Neuronal stem cell (in vitro differentiated cells): ENCODE measurements at places on chromosomes 2 and 18.
A peak's percentile ranks its signal among the peaks of the same experiment; 100 is the strongest.

GRCh38 chr18:28127763-28128658, 48.9 kb downstream of the CDH2 start:
- DNase-seq: no peak

- DNase-seq: no peak
Measured at GRCh38 chr2:235545339-235546150, 51.7 kb downstream of the AGAP1 start.

DNA sequence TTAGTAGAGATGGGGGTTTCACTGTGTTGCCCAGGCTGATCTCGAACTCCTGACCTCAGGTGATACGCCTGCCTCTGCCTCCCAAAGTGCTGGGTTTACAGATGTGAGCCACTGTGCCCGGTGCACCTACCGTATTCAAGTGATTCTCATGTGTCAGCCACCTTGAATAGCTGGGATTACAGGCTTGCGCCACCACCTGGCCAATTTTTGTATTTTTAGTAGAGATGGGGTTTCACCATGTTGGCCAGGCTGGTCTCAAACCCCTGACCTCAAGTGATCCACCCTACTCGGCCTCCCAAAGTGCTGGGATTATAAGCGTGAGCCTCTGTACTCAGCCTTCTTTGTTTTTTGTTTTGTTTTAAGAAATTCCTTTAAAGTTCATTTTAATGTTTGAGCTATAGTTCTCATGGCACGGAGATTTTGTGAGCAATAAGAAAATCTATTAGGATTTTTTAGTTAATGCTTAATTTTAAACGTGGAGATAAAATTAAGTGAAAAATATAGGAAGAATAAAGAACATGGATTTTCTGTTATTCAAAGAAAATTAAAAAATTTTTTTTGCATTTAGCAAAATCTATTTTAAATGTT, 242.6 kb downstream of the PHLPP1 start:
- DNase-seq: peak; percentile 29

DNA sequence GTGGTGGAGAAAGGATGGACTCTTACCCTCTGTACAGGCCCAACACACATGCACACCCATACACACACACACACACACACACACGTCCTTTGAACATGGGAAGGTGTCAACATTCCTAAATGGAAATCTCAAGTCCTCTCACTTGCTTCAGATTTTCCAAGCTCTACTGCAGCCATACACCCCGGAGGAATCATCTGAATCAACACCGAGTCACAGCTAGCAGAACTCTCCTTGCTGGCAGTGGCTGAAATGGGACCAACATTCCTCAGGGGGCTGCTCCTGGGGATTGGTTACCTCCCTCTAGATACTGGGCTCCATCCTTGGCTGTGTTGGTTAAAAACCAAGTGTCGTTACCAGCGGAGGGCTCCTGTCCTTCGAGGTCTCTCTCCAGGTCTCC, 112.7 kb downstream of the BCL11A start:
- no peak for DNase-seq

- no peak for DNase-seq
Measured at GRCh38 chr2:130341562-130342019, 1.1 kb upstream of the IMP4 start.

- no peak for DNase-seq
Measured at GRCh38 chr2:19785447-19785846, 116.3 kb downstream of the TTC32 start.
